ENCODE measurements at places on chromosomes 6 and 20.

GRCh38 chr6:33589731-33590530, 9.9 kb upstream of the BAK1 start:
- peak; percentile 96 for DNase-seq

DNA sequence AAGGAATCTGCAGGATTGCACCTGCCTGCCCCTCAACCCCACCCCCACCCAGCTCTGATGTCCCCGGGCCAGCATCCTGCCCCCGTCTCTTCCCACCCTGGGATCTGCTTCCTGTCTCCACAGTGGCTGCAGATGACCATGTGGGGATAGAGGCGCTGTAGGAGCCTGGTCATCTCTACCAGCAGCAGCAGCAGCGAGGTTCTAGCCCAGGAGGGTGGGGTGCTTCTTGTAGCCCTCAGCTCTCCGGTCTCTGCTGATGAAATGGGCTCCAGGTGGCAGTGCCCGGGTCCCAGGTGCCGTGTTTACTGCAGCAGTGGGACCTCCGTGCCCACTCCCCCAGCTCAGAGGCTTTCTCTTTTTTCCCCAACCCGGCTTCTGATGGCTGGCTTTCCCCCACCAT, 25.2 kb downstream of the CAPN11 start:
- DNase-seq = peak; percentile 60

DNA sequence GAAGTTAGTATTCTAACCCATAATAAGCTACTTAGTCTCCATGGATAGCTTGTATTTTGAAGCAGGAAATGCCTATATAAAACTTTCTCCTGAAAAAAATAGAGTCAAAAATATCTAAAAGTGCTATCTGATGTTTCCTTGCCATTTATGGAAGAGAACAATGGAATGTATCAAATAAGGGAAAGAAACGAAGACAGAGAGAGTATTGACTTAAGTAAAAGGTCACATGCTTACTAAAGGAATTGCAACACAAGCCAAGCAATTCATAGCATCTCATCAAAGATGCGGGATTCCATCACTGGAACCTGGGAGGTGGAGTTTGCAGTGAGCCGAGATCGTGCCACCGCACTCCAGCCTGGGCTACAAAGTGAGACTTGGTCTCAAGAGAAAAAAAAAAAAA, 112.9 kb upstream of the DTNBP1 start:
- DNase-seq = no peak

DNA sequence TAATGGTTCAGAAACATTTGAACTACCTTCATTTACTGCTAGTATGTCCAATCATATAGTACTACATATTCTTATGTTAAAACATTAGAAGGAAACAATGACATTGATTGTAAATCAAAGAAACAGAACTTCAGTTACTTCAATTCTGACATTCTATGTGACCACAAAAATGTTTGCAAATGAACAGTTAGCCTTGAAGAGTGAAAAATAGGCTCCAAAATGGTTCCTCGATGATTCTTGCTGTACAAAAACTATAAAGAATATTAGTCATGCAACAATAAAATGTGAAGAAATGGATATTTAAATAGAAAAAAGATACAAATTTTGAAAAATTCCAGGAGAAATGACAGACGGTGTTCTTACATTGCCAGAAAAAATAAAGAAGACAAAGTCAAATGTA, 686.9 kb downstream of the BCKDHB start:
- no peak for DNase-seq

DNA sequence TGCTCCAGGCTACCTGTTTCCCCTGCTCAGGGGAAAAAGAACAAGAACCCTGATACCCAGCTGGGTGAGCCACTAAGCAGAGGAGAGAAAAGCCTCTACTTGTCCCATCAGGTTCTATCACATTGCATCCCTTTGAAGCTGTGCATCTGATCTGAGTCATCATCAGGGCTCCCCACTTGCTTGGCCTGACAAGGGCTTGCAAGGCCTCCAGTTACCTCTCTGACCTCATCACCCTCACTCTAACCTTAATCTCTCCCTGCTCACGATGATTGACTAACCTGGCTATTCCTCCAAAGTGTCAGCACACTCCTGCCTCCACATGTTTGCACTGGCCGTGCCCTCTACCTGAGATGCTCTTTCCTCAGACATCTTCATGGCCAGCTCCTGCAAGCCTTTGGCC, 309.5 kb upstream of the CHD6 start:
- no peak for DNase-seq

DNA sequence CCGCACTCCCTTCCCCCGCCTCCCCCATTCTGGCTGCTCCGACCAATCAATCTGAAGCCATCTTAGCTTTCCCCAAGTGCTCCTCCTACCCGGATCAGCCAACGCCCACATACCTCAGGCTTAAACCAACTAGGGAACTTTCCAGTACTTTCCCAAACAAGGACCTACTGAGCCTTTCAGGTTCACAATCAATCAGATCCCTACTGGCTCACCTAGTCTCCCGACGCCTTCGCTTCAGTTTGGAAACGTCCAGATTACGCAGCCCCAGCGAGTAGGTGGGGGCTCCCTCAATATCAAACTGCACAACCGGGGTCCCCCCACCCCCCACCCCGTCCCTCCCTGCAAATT, 432 bp downstream of the HSPA1L start:
- DNase-seq = peak; percentile 96
